ENCODE measurements at places on chromosomes 3 and 15. TPM values are rescaled to one million over a fixed set of nuclear protein-coding genes. Genes with fewer than 3 reads are reported as not detected.

The GREM1 gene
- 138 TPM for total RNA-seq

The A4GNT gene
- total RNA-seq, result not detected

The SUSD5 gene
- total RNA-seq, result 22.8 TPM

The OR4F15 gene
- total RNA-seq, result not detected

The RPP25 gene
- 9.1 TPM for total RNA-seq

The FBLN2 gene
- total RNA-seq, result 0.19 TPM

The GCNT3 gene
- total RNA-seq, result 2.2 TPM

The PLD1 gene
- total RNA-seq, result 1.1 TPM

The IGSF11 gene
- total RNA-seq, result not detected

The IGSF10 gene
- 0.32 TPM for total RNA-seq

The THOC7 gene
- total RNA-seq, result 64.6 TPM

The CILP gene
- under 0.01 TPM for total RNA-seq

The C3orf80 gene
- total RNA-seq, result 0.06 TPM

The ARHGEF3 gene
- 5.5 TPM for total RNA-seq

The LIPH gene
- total RNA-seq, result not detected

The CCR8 gene
- total RNA-seq, result not detected

The CYP1A2 gene
- not detected for total RNA-seq

The SST gene
- total RNA-seq, result not detected

The NOX5 gene
- total RNA-seq, result 0.46 TPM

The ANKRD63 gene
- total RNA-seq, result not detected

The DTWD1 gene
- 23.8 TPM for total RNA-seq

The SHF gene
- 14.2 TPM for total RNA-seq

The DUSP7 gene
- 15.3 TPM for total RNA-seq

The CCDC39 gene
- total RNA-seq, result not detected

The OTOL1 gene
- not detected for total RNA-seq

The KBTBD8 gene
- 1.2 TPM for total RNA-seq

The UROC1 gene
- total RNA-seq, result not detected

The CERS3 gene
- total RNA-seq, result not detected

The ZPLD1 gene
- total RNA-seq, result 1.1 TPM

The IL17RC gene
- 30.1 TPM for total RNA-seq

The SERINC4 gene
- total RNA-seq, result not detected

The MUC4 gene
- total RNA-seq, result not detected

The KLHL40 gene
- total RNA-seq, result not detected

The BLM gene
- 14.9 TPM for total RNA-seq

The TRPM1 gene
- not detected for total RNA-seq

The GRK7 gene
- not detected for total RNA-seq

The GOLGA6D gene
- total RNA-seq, result not detected

The GPR160 gene
- total RNA-seq, result 0.40 TPM

The GHSR gene
- total RNA-seq, result not detected

The CTDSPL2 gene
- 42.4 TPM for total RNA-seq

The PLCL2 gene
- not detected for total RNA-seq

The SLC9A9 gene
- 8.4 TPM for total RNA-seq

The MKRN2OS gene
- total RNA-seq, result not detected

The INO80 gene
- total RNA-seq, result 17.1 TPM

The SENP5 gene
- total RNA-seq, result 29.9 TPM

The CHST2 gene
- total RNA-seq, result 30.3 TPM

The IL5RA gene
- not detected for total RNA-seq

The TRH gene
- total RNA-seq, result not detected

The ZNF654 gene
- total RNA-seq, result 14.8 TPM

The NSMCE3 gene
- 13.8 TPM for total RNA-seq
